ENCODE measurements at places on chromosomes 2 and 18.

GRCh38 chr2:119487434-119488244, 36.6 kb downstream of the SCTR start:
- no peak for DNase-seq

- no peak for DNase-seq
Measured at GRCh38 chr18:55346961-55347740, 240.8 kb downstream of the TCF4 start.

- no peak for DNase-seq
Measured at GRCh38 chr2:121832412-121833357, 77.2 kb downstream of the TSN start.

- DNase-seq = no peak
Measured at GRCh38 chr2:68414876-68415275, 49.8 kb downstream of the PLEK start.

- no peak for DNase-seq
Measured at GRCh38 chr18:8962192-8962779, 140.2 kb upstream of the NDUFV2 start.

DNA sequence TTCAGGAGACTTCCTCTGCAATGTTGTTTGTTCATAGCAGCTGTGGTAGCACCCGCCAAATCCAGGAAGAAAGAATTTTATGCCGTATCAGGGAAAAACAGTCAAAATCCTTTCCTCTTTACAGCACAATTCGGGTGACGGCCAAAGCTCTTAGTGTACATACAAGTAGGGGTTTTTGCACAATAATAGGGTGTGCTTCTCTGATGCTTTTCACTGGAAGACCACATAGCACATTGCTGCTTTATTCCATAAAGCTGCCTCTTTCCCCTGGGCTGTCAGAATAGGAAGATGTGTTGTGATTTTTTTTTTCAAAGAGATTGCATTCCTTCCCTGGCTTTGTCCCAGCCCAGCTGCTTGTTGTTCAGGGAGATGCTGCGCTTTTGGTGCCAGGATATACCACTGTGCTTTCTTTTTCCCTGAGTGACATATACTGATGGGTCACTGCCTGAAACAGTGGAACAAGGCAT, 27.2 kb upstream of the LANCL1 start:
- DNase-seq = no peak

GRCh38 chr2:221241072-221241471, 331.0 kb downstream of the EPHA4 start:
- DNase-seq = no peak

- DNase-seq = no peak
Measured at GRCh38 chr2:174246944-174247381, 1.4 kb downstream of the OLA1 start.

- DNase-seq = no peak
Measured at GRCh38 chr2:20115902-20116301, 64.5 kb upstream of the LAPTM4A start.

GRCh38 chr2:42035241-42035640, 12.6 kb upstream of the PKDCC start:
- no peak for DNase-seq

DNA sequence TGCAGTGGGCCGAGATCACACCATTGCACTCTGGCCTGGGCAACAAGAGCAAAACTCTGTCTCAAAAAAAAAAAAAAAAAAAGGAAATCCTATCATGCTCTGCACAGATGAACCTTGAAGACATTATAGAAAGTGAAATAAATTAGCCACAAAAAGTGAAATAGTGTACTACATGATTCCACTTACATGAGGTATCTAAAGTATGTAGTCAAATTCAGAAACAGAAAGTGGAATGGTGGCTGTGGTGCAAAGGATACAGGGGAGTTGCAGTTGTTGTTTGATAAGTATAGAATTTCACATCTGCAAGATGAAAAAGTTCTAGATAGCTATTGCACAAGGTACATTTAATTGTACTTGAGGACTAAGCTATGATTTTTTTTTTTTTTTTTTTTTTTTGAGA, 5.2 kb downstream of the ZRANB3 start:
- no peak for DNase-seq

- no peak for DNase-seq
Measured at GRCh38 chr2:74851191-74851566, 17.3 kb downstream of the HK2 start.

- no peak for DNase-seq
Measured at GRCh38 chr2:128732976-128733431, 414.3 kb upstream of the HS6ST1 start.

- no peak for DNase-seq
Measured at GRCh38 chr2:181308766-181309515, 148.2 kb upstream of the ITGA4 start.

DNA sequence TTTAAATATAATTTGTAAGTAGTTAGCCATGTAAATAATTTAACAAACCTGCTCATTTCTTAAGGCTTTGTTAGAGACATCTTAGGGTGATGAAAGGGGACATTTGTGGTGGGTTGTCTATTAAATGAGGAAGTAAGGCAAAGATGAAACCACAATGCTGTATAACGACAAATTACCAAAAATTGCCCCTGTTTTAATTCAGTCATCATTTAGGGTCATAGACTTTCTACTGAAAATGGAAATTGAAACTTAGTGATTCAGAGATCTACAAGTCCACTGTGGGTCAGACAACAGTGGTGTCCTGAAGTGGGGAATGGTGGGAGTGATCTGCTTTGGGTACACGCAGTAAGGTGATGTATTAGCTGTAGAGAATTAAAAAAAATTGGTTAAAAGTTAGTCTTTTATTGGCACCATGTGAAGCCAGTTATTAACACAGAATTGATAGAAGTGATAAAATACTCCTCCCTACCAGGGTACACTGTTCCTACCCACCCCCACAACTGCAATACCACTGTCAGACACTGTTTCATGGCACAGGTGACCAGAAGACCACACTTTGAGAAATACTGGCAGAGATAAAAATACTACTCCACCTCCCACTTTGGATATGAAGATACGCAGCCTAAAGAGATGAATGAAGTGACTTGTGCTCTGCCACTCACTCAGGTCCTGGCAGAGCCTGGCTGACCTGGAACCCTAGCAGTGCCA, 13.4 kb downstream of the CERS6 start:
- no peak for DNase-seq

DNA sequence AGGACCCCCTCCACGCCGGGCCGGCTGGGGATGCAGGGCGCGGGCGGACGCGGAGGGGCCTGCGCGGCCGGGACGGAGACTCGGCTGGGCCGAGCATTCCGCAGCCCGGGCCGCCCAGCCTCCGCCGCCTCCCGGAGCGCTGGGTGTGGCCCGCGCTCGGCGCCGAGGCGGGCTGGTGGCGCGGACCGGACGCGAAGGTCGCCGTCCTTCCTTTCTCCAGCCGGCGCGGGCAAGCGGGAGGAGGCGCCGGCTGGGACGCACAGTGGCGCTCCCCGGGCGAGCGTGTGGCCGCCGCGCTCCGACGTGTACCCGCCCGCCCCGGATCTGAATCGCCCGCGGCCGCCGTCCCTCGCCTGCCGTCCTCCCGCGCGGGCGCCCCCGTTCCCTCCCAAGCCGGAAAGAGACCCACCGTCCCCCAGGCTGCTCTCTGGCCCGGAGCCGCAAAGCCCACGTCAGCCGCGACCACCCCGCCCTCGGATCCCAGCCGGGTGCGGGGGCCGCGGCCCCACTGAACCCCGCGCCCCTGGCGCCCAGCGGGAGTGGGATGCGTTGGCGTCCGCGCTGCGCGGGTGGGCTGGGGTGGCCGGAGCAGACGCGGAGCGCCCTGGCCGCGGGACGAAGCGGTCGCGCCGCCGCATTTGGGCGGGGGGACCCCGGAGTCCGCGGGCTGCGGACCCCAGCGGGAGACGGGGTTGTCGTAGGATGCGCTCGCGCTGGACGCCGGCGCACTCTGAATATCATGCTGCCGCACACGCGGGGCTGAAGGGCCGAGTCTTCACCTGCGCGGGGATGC, 634 bp downstream of the SPATS2L start:
- DNase-seq = peak; percentile 9

- DNase-seq = no peak
Measured at GRCh38 chr2:227207573-227207972, 43.1 kb downstream of the COL4A3 start.

DNA sequence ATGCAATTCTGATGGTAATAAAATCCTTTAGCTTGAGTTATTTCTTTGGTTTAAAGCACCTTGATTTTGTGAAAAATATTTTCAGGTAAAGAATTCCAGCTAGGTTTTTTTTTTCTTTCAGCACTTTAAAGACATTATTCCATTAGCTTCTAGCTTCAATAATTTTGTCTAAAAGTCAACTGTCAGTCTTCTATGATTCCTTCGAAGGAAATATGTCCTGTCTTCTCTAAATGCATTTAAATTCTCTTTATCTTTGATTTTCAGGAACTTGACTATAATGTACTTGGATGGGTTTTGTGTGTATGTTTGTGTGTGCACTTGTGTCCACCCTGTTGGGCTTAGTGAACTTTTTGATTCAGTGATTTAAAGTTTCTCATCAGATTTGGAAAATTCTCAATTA, 4.7 kb downstream of the LONRF2 start:
- no peak for DNase-seq

GRCh38 chr2:47662552-47662951, 120.4 kb upstream of the MSH6 start:
- no peak for DNase-seq

GRCh38 chr2:201746551-201746950, 34.2 kb downstream of the ALS2 start:
- DNase-seq = no peak

DNA sequence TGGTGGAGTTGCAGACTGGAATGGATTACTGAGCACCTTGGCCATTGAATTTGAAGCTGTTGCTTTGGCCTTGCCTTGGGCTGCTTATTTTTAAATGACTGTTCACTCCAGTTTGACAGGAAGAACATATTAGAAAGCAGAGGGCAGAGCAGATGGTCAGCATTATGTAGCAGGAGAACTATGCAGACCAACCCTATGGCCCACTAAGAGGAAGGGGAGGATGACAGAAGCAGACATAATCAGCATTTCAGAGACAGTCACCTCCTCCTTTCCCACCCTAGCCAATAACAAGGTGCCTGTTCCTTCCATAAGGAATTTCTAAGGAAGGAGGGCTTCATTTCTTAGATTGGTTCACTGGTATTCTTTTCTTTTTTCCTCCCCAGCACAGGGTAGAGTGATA, 2.4 kb downstream of the CHRNA1 start:
- no peak for DNase-seq

DNA sequence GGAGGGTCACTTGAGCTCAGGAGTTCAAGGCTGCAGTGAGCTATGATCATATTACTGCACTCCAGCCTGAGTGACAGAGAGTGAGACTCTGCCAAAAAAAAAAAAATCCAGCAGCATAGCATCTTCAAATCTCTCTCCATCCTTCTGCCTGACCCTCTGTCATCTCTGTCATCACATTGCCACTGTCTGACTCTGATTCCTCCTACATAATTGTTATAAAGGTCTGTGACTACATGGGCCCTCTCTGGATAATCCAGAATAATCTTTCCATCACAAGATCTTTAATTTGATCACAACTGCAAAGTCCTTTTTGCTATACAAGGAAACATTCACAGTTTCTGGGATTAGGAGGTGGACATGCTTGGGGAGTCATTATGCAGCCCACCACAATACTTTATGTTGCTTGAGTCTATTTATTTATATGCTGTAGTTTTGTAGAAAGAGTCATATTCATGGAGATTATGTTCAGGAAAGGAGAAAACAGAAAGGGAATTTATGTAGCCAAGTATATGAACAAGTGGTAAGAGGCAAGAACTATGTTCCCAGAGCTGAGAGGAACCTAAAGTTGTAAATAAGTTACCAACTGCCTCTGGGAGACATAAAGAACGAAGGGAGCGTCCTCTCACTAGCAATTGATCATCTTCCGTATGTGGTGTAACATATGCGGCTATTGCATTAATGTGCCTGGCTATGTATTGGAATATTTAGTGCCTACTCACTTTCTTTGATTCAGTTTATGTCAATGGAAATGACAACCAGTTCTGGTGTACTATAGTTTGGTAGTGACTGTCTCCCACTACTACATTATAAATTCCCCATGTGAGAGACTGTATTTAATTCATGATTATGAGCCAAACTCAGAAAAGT, 21.5 kb downstream of the RND3 start:
- DNase-seq = no peak

DNA sequence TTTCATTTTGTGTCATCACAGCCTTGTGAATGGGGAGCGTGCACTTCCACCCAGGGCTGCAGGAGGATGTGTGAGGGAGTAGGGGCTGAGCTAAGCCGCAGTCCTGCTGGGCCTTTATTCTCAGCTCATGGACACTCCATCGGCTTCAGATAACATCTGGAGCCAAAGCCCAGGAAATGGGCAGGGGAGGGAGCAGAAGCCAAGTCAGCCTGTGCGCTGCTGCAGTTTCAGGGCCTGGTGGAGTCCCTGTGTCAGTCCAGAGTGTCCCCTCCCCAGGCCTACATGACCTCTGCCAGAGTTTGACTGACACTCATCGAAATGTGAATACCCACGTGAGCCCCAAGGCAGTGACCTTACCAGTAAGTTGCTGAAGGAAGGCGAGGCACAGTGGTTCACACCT, 242.2 kb downstream of the LOXHD1 start:
- no peak for DNase-seq

- no peak for DNase-seq
Measured at GRCh38 chr2:173217116-173217840, 137.4 kb upstream of the CDCA7 start.
